ENCODE measurements at places on chromosomes 5 and 9. TPM values are rescaled to one million over a fixed set of nuclear protein-coding genes. Genes with fewer than 3 reads are reported as not detected.

The SCGB3A2 gene
- total RNA-seq = not detected

DNA sequence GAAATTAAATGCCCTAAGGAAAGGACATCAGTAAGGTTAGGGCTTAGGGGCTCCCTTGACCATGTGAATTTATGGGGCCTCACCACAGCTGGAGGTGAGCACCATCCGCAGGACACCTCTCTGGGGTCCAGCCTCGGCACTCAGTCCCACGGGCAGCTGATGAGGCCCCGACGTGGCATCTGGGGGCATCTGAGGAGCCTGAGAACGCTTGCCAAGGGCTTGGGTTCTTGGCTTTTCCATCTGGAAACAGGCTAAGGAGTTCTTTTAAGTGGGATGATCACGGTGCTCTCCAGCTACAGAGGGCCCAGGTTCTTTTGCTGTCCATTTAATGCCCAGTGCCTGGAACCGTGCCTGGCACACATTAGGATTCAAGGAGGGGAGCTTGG is 3.6 kb downstream of the NKX2-5 start:
- DNase-seq = no peak

GRCh38 chr9:99341686-99342085 is 119.6 kb downstream of the SEC61B start:
- no peak for DNase-seq

DNA sequence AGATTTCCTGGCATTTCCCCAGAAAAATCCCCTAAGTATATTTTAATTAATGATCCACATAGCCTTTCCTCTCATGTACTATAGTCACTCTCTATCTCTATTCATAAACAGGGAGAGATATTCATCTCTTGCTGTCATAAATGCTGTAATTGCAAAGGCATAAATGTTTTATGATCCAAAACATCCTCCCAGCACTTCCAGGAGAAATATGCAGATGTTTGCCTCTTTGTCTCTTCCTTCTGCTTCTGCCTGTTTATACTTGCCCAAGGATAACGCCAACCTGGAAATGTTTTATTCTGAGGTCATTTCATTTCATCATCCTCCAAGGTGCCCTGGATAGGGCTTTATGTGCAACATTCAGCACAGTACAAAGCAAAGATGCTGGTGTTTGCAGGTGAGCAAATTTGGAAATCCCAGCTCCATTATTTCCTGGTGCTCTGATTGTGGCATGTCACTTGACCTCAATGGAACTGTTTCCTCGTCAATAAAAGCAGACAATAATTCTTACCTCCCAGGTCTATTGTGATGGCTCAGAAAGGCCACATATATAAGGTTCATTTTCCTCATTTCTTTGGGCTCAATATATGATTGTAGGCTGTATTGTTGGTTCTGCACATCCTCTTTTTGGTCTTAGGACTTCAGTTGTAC is 6.9 kb downstream of the TNFSF15 start:
- no peak for DNase-seq

DNA sequence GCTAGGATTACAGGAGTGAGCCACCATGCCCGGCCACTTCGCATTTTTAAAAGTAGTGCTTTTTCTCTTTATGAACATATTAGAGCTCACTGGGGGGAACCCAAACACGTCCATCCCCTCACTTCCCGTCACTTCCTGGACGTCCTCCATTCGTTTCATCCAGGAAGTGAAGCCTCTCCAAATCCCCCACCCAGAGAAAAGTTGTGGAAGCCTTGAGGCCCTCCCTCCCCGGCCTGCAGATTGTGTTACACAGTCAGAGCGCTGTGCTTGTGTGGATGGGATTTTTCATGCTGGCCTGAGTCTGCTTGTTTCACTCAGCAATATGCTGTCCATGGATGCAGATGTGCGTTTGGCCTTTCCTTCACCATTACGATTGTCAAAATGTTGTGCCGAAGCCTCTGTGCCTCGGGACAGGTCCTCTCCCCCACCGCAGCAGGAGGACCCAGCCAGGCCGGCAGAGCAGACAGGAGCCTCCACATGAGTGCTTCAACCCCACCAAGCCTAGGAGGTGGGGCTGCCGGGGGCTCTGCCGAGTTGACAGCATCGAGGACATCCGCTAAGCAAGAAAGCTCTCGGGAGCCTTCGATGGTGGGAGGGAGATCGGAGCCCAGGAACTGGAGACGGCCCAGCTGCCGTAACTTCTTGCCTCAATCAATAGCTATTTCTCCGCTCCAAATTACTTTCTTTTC is 121.6 kb upstream of the PPP1R26 start:
- no peak for DNase-seq

DNA sequence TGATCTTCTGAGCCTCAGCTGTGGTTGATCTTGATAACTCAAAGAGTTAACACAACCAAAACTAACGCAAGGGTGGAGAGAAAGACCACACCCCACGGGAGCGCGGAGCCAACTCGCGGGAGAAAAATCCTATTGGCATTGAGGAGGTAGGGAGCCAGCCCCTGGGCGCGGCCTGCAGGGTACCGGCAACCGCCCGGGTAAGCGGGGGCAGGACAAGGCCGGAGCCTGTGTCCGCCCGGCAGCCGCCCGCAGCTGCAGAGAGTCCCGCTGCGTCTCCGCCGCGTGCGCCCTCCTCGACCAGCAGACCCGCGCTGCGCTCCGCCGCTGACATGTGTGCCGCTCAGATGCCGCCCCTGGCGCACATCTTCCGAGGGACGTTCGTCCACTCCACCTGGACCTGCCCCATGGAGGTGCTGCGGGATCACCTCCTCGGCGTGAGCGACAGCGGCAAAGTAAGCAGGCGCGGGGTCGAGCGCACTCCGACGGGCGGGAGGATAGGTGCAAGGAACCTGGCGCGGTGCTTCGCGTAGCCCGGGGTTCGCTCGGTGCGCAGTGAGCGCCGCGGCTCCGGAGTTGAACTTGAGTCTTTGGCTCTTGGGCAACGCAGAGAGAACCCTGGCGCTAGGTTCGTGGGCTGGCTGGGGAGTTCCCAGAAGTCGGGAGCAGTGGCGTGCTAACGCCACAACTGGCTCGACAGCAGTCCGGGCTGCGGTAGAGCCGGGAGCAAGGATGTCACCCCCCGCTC is at the start of gene GDA:
GDA (plus strand) TSS at position 210 of the 745 bp plus-strand sequence; CDS start at position 330, 120 bp downstream.
- no peak for DNase-seq

Data from activated T-cell treated with anti-CD3 and anti-CD28 coated beads, Interleukin-2, amount 50 U/mL, for 72 hours (primary cell).